Renal cortical epithelial cell (primary cell): ENCODE measurements at places on chromosomes 5 and 9.

DNA sequence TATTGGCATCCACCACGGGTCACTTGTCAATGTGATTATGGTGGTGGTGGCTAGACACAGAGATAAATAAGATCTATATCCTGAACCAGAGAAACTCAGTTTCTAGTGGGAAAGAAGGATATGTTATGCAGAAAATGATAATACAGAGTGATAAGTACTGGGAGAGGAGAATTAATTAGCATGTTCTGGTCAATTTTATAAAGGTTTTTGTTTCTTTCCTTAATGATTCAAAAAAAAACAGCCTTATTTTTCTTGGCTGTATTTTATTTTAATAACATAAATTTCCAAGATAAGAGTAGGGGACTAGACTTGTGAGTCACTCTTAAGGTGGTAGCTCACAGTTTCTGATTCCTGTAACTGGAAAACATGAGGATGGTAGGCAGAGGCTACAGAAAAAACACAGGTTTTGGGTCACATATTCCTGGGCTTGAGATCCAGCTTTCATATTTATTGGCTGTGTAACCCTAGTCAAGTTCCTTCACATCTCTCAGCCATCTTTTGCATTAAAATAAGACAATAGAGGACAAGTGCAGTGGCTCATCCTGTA is 350.3 kb upstream of the RPS23 start:
- no peak for DNase-seq

- no peak for DNase-seq
Observed at GRCh38 chr5:95606419-95606818, 13.5 kb upstream of the GPR150 start.

- no peak for DNase-seq
Observed at GRCh38 chr9:115327436-115328122, 209.6 kb upstream of the TNC start.

DNA sequence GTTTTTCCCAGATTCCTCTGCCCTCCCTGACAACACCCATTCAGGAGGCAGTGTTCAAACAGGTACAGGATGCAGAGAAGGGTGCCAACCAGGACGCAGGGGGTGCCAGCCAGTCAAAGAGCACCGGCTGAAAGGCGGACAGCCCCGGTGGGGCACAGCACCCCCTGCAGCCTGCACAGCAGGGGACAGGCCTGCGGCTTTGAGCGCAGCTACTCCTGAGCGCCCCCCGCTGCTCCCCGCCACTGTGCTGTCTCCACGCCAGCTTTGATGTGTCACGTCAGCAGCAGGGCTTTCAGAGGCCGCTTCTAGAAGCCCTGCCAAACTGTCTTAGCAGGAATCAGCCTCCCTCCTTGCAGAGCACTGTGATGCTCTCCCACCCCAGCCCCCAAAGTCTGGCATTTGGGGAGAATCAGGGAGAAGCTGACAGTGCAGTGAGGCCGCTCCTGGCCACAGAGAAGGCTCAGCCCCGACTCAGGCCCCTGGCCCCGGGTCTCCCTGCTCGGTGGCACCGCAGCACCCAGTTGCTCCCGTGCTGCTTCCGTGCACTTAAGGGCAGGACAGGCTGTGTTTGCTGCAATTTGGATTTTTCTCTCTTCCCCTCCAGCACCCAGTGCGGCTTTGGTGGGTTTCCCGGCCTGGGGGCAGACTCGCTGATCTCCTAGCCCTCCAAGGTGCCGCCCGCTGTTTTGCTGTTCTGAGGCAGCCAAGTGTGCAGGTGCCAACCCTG is 20.3 kb downstream of the AK8 start:
- DNase-seq, result no peak

DNA sequence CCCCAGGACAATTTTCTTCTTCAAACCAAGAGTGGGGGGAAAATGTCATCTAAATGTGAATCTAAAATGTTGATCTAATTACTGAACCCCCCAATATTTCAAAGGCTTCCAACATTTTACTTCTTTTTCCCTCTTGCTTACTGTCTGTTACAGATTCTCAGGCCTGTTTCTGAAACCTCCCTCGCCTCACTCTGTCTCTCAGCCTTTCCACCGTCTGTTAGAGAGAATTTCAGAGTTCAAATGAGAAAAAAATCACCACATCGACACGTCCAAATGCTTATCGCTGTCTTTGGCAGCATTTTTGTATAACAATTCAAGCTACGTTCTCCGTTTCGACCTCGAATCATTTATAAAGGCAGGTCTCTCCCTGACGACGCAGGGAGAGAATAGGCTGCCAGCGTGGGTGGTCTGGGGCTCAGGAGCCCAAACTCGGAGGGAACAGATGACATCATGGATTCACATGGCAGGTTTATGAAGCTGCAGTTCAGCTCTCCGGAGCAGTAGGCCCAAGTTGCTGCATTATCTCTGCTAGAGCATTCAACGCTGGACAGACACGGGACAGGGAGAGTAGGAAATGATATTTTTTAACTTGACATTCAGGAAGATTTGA is 139.8 kb downstream of the GAS1 start:
- DNase-seq, result no peak

GRCh38 chr9:87214991-87215390 is 267.7 kb upstream of the GAS1 start:
- peak; percentile 60 for DNase-seq

- peak; percentile 40 for DNase-seq
Observed at GRCh38 chr5:109900911-109901627, 211.3 kb downstream of the MAN2A1 start.

GRCh38 chr5:318931-319601 is 2.4 kb upstream of the AHRR start:
- DNase-seq, result no peak

DNA sequence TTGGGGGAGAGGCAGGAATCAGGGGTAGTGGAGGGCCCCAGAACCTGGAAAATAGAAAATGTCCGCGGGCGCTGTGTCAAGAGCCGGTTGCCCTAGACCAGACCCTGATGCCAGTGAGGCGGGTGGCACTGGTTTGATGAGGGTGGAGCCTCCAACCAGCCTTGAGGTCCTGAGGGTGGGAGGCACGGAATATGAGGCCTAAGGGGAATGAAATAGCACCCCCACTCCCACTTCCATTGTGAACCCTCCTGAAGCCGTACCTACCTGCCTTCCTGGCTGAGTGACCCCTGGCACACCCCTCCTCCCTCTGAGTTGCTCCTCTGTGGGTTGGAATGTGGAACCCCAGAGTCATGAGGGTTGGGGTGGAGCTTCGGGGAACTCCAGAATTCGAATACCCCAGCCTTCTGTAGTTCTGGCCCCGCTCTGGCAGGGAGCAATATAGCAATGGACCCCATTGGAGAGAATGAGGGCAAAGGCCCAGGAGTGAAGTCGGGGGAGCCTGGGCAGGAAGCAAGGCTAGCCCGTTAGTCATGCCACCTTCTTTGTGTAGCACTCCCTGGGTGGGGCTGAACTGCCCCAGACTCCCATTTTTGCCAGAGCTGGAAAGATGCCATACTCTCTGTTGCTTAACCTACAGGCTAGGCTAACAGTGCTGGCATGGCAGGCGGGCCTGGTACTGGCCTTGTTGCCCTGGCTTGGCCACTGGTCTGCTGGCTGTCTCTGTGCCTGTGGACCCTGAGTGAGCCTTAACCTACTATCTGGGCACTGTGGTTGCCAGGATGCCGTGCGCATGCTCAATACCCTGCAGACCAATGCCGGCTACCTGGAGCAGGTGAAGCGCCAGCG is 1.0 kb downstream of the FPGS start:
- DNase-seq, result peak; percentile 84

GRCh38 chr5:150670275-150670947 is 9.4 kb downstream of the MYOZ3 start:
- DNase-seq, result no peak

- DNase-seq, result no peak
Observed at GRCh38 chr5:158056130-158056825, 197.3 kb upstream of the CLINT1 start.

- DNase-seq, result peak; percentile 42
Observed at GRCh38 chr5:38648703-38649291, 92.4 kb upstream of the LIFR start.

DNA sequence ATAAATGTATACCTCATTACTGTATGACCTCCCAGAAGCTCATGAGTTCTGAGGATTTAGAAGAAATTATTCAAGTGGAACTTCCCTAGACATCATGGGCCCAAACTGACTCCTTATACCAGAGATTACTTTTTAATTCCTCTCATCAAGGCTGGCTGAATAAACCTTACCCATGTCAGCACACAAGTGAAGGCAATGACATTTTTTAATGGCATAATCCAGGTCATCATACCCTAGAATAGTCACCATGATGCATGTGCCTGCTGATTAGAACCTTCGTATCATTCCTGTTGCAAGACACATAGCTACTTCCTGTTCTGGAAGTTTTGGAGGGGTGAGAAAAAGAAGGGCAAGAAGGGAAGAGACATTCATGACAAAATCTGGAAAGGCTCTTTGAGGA is 49.8 kb upstream of the IFNK start:
- DNase-seq, result no peak

DNA sequence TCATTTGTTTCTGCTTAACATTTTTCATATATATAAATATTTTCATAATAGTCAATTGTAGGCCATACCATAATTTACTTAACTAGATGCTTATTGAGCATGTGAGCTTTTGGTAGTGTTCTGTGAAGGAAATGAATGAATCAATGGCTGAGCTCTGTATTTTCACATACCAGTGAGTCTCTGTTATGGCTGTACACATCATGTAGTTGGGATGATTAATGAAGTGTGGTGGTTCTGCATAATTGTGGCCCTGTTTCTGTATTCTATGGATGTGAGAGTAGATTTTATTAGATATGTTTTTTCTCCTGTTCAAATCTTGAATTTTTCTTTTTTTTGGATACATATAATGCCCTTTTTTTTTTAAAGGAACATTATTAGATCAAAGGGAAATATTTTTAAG is 56.2 kb downstream of the CTNNA1 start:
- DNase-seq, result peak; percentile 31

- peak; percentile 69 for DNase-seq
Observed at GRCh38 chr5:132419502-132420468, 50.3 kb downstream of the SLC22A5 start.

DNA sequence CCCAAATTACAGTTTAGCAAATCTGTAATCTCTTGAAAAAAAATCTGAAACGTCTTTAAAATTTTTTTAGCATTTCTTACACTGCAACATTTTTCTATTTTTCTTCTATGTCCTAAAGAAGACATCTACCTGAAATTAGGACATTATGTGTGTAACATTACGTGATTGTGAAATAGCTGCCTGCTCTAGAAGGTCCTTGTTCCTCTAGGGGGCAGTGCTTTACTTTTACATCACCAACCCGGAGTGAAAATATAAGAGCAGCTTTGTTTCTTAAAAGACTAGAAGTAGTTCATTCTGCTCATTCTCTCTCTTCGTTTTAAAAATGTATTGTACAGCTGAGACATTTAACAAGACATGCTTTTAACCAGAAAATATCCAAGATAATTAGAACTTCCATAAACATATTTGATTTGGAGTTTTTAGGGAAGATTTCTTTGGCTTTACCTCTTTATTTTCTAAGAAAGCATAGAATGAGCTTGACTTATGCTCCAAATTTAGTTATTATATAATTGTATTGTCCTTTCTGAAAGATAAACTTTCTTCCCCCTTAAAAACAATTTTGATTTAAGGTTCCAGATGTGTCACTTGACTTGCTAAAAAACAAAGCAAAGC is 48.1 kb upstream of the RIOK2 start:
- peak; percentile 80 for DNase-seq

GRCh38 chr5:172364773-172365172 is 81.2 kb upstream of the UBTD2 start:
- DNase-seq, result no peak

DNA sequence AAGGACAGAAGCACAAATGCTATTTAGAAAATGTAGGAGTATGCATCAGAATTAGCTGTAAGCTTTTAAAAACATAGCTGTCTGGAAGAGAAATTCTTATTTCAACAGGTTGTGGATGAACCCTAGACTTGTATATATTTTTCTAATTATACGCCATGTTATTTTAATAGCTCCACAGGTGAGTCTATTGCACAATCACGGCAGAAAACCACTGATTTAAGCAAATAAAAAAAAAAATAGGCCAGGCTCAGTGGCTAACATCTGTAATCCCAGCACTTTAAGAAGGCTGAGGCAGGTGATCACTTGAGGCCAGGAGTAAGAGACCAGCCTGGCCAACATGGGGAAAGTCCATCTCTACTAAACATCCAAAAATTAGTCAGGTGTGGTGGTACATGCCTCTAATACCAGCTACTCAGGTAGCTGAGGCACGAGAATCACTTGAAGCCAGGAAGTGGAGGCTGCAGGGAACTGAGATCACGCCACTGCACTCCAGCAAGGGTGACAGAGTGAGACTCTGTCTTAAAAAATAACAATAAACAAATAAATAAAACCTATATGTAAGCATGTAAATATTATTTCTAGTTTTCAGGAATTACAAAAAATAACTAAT is 11.7 kb downstream of the TRIM23 start:
- no peak for DNase-seq

DNA sequence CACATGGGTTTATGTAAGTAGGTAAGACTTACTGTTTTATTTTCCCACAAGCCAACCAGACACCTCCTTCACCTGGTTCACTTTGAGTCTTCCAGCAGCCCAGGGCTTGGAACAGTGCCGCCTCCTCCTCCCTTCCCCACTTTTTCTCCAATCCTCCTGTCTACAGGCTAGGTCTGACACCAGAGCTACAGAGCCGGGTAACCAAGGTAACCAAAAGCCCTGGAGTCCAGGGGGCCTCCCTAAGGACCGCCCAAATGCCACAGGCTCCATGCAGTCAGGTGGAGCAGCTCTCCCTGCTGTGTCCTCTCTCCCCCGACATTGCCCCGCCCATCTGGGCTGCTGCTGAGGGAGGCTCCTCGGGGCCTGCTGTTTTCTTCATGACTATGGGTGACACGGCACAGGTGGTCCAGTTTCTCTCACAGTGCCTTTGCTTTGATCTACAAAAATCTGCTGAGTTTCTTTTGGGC is 138.0 kb upstream of the EFNA5 start:
- DNase-seq, result peak; percentile 64

GRCh38 chr5:75364571-75365280 is 27.7 kb downstream of the HMGCR start:
- no peak for DNase-seq

GRCh38 chr5:111929261-111929660 is 172.3 kb upstream of the NREP start:
- no peak for DNase-seq

DNA sequence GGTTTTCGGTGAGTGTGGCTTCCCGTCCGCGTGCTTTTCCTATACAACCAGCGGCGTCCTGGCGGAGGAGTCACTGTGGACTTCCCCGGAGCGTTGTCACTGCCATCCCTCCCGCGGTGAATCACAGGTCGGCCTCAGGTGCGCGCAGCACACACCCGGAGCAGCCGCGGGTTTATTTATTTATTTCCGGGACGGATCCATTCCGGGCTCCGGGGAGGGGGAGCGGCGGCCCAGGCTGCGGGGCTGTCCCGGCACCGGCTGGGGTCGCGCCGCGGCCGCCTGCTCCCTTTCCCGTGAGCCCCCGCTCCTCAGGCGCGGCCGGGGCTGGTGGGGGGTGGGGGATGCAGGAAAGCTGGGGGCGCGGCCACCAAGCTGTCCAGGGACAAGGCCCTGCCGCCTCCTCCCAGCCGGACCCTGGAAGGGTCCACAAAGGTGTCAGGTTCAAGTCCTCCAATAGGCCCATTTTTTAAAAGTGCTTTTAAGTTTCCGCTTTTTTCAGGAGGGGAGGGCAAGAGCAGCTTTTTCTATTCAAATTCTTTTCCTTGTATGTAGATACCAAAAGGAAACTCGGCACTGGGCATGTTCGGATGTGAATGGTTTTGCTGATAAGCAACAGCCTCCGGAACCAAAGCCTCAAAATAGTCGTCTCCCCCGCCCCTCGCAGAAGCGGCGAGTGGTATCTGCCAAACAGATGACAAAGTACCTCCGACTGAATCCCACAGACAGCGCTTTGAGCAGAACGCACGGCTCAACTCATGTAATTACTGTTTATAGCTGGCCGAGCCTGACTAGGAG is 192.5 kb downstream of the CD180 start:
- DNase-seq, result peak; percentile 79

GRCh38 chr5:15425766-15426165 is 74.2 kb upstream of the FBXL7 start:
- peak; percentile 2 for DNase-seq
